Endothelial cell (in vitro differentiated cells): ENCODE measurements at places on chromosomes 6 and 20. TPM values are rescaled to one million over a fixed set of nuclear protein-coding genes. Genes with fewer than 3 reads are reported as not detected.

ZBTB46 gene
- 42.1 TPM for total RNA-seq

GUCA1A gene
- total RNA-seq, result 0.62 TPM

GLP1R gene
- total RNA-seq, result 42.5 TPM

NNAT gene
- total RNA-seq, result 0.54 TPM

HTR1E gene
- total RNA-seq, result not detected

MRAP2 gene
- 5.1 TPM for total RNA-seq

ATAT1 gene
- 30.3 TPM for total RNA-seq

SNTA1 gene
- total RNA-seq, result 1.6 TPM

OLIG3 gene
- not detected for total RNA-seq

PSMB9 gene
- not detected for total RNA-seq

NOX3 gene
- not detected for total RNA-seq

GSTA1 gene
- total RNA-seq, result 1.1 TPM

MOCS1 gene
- 15.8 TPM for total RNA-seq

FAM50B gene
- 3.8 TPM for total RNA-seq

RIPOR2 gene
- total RNA-seq, result 1.1 TPM

KHDC1L gene
- total RNA-seq, result not detected

MUCL3 gene
- not detected for total RNA-seq

GDAP1L1 gene
- 1.7 TPM for total RNA-seq

C20orf144 gene
- not detected for total RNA-seq

PRDM1 gene
- 19.6 TPM for total RNA-seq

LBP gene
- total RNA-seq, result 1.2 TPM
